ENCODE measurements at places on chromosomes 16 and 17.

GRCh38 chr16:56866955-56867830 is 2.2 kb downstream of the SLC12A3 start:
- DNase-seq = peak; percentile 74

DNA sequence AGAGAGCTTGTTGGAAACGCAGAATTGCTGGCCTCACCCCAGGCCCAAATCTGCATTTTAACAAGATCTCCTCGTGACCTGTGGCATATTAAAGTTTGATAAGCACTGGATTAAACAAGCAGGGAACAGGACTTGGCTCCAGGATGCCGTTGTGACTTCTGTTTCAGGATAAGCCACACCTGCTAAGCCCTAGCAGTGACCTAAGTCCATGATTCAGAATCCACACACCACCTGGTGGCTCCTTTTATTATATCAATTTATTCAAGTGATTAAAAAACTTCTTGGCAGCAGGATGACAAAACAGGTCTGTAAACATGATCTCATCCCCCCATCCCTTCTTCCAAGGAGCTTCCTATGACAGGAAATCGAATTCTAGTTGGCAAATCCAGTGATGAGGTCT is 9.1 kb downstream of the NAGPA start:
- DNase-seq = no peak

DNA sequence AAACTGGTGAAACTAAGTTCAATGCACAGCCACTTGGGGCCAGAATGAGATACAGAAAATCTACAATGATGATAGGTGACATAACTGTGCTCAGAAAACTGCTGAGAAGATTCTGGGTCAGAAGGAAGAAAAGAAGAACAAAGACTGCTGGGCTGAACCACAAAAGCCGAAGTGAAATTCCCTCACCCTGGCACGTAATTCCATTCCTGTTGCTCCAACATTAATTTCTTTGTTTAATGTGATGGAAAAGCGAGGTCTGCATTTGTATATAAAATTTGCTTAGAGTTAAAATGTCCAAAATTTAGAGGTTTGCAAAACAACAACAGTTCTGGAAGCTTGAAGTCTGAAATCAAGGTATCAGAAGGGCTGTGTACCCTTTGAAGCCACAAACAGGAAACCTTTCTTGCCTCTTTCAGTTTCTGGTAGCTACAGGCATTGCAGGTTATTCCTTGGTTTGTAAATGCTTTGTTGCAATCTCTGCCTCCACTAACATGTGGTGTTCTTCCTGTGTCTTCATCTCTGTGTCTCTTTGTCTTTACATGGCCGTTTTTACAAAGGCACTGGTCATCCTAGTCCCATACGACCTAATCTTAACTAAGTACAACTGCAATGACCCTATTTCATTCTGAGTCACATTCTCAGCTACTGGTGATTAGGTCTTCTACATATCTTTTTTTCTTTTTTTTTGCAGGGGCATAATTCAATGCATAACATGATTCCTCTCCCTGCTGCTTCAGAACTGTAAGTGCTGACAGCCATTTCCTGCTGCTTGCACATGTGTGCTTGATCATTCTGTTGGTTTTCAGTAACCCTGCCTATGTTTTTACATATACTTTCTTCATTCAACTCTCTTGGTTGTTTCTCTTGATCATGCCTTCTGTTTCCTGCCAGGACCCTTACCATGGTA is 603.0 kb upstream of the CDH8 start:
- no peak for DNase-seq

- no peak for DNase-seq
Observed at GRCh38 chr17:29655323-29655722, 32.6 kb upstream of the CORO6 start.

GRCh38 chr17:59369031-59369975 is 37.8 kb downstream of the YPEL2 start:
- no peak for DNase-seq

GRCh38 chr17:38967290-38967738 is at the start of gene FBXO47:
TSS of gene FBXO47 (minus strand) at chr17:38967403. CDS start at chr17:38963025, 4,378 bp downstream.
- DNase-seq = peak; percentile 92

DNA sequence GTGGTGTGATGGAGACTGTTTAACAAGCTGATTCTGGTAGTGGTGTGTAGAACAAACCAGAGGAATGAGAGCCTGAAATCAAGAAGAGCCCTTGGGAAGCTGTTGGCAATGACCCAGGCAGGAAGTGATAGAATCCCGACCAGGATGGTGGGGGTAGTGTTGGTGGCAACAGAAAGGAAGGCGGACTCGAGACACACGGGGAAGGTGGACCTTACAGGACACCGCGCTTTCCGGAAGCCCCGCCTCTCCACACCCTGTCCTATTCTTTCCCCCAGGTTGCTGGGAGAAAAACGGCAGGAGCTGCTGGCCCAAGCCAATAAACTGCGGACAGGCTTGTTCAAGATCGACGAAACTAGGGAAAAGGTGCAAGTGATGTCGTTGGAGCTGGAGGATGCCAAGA is 30.0 kb upstream of the KDM6B start:
- no peak for DNase-seq

GRCh38 chr16:19179546-19180490 is 11.8 kb downstream of the SYT17 start:
- peak; percentile 95 for DNase-seq

DNA sequence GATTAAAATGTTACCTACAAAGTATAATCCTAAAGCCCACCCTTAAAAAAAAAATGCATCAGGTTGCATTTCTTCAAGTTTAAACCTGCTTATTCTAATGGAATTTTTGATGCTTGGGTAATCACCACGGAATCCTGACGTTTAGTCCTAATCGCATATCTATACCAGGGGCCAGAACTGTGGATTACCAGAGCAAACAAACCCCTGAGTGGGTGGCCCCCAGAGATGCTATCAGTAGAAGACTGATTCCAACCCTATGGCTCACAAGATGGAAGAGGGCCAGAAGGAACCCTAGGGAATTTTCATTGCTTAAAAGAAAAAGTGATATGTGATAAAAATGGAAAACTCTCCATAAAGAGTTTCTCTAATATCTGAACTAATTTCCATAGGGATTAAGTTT is 152.2 kb upstream of the NOG start:
- DNase-seq = no peak

- DNase-seq = no peak
Observed at GRCh38 chr17:37050920-37051319, 102.2 kb downstream of the AATF start.

DNA sequence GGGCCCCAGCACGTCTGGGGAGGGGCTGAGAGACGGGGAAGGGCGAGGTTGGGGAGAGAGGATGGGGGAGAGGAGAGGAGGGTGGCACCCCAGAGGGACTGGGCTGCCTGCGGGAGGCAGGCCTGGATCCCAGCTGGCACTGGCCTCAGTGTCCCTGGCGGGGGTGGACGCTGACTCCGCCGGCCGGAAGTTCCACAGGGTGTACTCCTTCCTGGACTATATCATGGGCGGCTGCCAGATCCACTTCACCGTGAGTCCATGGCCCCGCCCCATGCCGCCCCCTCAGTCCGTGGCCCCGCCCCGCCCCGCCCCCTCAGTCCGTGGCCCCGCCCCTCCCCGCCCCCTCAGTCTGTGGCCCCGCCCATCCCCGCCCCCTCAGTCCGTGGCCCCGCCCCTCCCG is 11.3 kb downstream of the CPNE7 start:
- no peak for DNase-seq

DNA sequence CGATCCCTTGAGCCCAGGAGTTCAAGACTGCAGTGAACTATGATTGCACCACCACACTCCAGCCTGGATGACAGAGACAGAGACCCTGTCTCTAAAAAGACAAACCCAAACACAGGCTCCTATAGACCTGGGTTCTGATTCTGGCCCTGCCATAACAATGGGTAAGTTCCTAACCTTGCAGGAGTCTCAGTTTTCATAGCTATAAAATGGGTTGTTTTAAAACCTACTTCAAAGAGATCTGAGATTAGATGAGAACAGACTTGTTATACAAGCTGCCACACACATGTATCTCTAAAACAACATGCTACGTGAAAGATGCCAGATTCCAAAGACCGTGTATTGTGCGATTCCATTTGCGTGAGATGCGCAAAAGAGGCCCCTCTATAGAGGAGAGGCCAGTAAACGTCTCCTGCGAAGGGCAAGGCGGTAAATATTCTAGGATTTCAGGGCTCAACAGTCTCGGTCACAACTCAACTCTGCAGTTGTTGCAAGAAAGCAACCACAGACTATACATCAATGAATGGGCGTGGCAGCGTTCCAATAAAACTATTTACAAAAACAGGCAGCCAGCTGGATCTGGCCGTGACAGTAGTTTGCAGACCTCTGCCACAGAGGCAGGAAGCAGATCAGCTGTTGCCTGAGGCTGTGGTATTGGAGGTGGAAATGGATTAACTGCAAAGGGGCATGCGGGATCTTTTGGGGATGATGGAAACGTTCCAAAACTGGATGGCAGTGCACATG is 5.9 kb downstream of the CORO7 start:
- DNase-seq = no peak

- no peak for DNase-seq
Observed at GRCh38 chr17:48892940-48893645, 506 bp downstream of the ATP5MC1 start.

GRCh38 chr17:19371259-19372010 is 6.9 kb upstream of the MAPK7 start:
- peak; percentile 36 for DNase-seq

DNA sequence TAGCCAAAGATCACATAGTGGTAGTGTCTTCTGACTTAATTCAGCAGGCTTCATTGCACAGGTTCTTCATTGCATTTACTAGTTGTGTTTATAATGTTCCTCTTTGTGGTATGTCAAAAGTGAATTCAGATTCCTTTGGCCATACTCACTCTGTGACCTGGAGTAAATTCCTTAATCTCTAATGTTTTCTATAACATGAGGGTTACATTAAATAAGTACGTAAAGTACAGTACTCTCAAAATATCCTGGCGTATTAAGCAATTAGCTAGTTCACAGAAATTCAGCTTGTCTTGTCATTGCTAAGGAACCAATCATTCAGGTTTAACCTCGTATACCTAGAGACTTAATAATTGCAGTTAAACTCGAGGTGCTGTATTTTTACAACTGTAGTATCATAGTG is 4.2 kb downstream of the RPS6KB1 start:
- no peak for DNase-seq

DNA sequence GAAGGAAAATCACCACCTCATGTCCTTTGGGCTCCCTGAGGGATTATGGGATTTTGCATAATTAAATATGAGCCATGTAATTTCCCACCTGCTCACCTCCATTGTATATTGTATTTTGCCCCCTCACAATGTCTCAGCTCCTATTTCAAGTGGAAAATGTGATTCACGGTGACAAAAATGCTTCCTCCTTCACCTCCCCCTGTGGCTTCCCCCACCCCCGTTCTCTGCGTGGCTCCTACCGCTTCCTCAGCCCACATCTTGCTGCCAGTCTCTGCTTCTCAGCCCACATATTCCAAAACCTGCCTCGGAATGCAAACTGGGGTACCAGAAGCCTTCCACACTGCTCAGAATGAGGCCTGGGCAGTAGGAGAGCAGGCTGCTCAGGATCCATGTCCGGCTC is 394.5 kb upstream of the C16orf82 start:
- DNase-seq = peak; percentile 26

GRCh38 chr16:19717741-19718623 is at the start of the genes IQCK and KNOP1:
TSS of gene IQCK (plus strand) at chr16:19718271. CDS start at chr16:19718307, 36 bp downstream.
TSS of gene KNOP1 (minus strand) at chr16:19718227. CDS start at chr16:19715035, 3,192 bp downstream.
- DNase-seq = peak; percentile 95

DNA sequence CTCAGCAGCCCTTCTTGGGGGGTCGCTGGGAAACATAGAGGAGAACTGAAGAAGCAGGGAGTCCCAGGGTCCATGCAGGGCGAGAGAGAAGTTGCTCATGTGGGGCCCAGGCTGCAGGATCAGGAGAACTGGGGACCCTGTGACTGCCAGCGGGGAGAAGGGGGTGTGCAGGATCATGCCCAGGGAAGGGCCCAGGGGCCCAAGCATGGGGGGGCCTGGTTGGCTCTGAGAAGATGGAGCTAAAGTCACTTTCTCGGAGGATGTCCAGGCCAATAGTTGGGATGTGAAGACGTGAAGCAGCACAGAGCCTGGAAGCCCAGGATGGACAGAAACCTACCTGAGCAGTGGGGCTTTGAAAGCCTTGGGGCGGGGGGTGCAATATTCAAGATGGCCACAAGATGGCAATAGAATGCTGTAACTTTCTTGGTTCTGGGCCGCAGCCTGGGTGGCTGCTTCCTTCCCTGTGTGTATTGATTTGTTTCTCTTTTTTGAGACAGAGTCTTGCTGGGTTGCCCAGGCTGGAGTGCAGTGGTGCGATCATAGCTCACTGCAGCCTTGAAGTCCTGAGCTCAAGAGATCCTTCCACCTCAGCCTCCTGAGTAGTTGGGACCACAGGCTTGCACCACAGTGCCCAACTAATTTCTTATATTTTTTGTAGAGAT is 3.4 kb downstream of the STH start:
- DNase-seq = peak; percentile 53

DNA sequence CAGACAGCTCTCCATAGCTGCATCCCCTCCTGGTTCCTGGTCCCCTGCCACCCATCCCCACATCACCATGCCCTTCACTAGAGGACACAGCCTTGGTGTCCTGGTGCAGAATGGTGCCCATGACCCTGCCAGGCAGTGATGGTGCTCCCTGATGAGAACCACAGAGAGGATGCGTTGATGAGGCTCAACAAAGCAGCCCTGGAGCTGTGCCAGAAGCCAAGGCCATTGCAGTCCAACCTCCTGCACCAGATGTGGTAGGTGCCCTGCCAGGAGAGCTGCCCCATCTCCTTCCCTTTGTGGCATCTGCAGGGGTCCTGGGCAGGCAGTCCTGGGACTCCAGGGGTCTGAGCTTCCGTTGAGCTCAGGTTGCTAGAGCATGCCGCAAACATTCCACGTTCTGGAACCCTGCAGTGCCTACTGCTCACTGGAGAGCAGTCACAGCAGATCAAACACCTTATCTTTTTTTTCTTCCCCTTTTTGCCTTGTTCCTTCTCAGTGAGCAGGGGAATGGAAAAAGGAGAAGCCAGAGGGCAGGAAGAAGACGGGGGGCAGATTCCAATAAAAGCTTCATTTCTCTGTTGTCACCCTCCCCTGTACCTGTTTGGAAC is 5.3 kb upstream of the EPN3 start:
- peak; percentile 34 for DNase-seq

DNA sequence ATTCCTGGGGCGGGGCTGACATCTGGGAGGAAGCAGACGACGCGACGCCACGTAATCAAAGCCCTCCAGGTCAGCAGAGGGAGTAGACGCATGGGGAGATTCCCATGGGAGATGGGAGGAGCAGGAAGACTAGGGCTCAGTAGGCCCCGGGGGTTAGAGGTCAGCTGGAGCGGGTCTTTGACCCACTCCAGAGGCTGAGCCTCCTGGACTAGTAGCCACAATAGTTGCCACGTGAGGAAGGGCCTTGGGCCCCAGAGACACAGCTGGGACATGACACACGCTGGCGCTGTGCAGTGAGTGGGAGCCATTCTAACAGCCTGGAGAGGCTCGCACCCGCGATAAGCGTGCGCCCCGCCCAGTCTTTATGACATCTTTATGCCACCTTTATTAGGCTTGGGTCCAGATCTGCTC is 95.7 kb upstream of the AMZ2 start:
- DNase-seq = no peak

DNA sequence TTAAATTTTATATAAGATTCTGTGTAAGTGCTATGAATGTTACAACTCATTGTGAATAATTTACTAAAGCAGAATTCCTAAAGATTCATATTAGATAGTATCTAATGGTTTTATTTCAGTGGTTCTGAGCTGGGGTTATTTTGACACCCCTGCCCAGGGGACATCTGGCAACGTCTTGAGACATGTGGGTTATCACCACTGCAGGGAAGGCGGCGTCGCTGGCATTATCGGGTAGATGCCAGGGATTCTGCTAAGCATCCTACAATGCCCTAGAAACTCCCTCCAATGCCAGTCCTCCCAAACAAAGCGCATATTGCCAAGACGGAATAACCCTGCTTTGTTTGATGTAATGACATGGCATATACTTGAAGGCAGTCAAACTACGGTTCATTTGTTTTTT is 372.3 kb upstream of the ZFHX3 start:
- DNase-seq = no peak

GRCh38 chr17:8175795-8176196 is 384 bp downstream of the TMEM107 start:
- peak; percentile 31 for DNase-seq

All from suppressor macrophage treated with lipopolysaccharide for 1 hour (primary cell).